SJCRH30 (cell line): ENCODE measurements at places on chromosomes 7 and 10. TPM values are rescaled to one million over a fixed set of nuclear protein-coding genes. Genes with fewer than 3 reads are reported as not detected.

The PLPP4 gene
- total RNA-seq = 0.12 TPM in 1 of 2 replicates, not detected in the other

The PRRT4 gene
- 3.2 and 5.1 TPM in 2 replicates for total RNA-seq

DNA sequence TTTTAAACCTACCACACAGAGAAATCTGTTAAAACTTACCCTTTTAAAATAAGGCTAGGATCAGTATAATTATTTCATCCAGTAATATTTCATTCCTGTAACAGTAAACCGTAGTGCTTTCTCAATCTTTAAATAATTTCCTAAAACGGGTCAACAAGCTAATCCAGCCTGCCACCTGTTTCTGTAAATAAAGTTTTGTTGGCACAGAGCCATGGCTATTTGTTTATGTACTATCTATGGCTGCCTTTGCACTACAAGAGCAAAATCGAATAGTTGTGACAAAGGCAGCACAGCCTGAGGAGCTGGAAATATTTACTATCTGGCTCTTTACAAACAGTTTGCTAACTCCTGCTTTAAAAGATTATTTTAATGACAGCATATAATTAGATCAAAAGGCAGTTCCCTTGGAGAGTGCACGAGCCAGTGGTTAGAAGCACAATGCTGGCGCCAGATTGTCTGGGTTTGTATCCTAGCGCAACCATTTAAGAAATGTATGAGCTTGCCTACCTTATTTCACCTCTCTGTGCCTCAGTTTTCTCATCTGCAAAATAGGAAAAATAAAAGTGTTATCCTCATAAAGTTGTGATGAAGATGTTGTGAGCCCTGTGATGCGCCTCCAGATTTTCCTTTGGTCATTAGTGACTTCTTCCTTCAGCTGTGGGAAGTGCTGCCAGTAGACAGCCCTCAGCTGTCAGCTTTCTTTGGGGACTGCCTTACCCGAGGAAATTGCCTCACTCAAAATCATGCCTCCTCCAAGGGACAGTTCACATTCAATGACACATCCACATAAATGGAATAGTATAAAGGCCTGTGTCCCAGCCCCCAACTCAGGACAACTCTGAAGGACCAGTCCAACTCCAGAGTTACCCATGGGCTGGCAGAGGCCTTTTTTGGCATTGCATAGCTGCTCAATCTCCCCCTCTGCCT lies 11.8 kb upstream of the MIOS start:
- peak overlapping the region; percentile 25 for H3K4me3 ChIP-seq
- DNase-seq = peak; percentile 85
- H3K4me1 ChIP-seq = peaks cover 20% of the 10 kb centered on the region
- no peaks in the 10 kb centered on the region for H3K27me3 ChIP-seq

GRCh38 chr7:96225251-96225650 lies 96.6 kb downstream of the SLC25A13 start:
- H3K27me3 ChIP-seq = no peaks in the 10 kb centered on the region
- no peak overlapping the region for H3K27ac ChIP-seq
- DNase-seq = no peak
- H3K4me3 ChIP-seq = no peak overlapping the region
- peaks cover 7% of the 10 kb centered on the region for H3K36me3 ChIP-seq
- no peaks in the 10 kb centered on the region for H3K4me1 ChIP-seq

- H3K36me3 ChIP-seq = peaks cover 8% of the 10 kb centered on the region
- no peak overlapping the region for H3K4me3 ChIP-seq
- no peaks in the 10 kb centered on the region for H3K27me3 ChIP-seq
- no peak overlapping the region for H3K27ac ChIP-seq
Observed at GRCh38 chr10:5806745-5807144, 6.5 kb downstream of the GDI2 start.

DNA sequence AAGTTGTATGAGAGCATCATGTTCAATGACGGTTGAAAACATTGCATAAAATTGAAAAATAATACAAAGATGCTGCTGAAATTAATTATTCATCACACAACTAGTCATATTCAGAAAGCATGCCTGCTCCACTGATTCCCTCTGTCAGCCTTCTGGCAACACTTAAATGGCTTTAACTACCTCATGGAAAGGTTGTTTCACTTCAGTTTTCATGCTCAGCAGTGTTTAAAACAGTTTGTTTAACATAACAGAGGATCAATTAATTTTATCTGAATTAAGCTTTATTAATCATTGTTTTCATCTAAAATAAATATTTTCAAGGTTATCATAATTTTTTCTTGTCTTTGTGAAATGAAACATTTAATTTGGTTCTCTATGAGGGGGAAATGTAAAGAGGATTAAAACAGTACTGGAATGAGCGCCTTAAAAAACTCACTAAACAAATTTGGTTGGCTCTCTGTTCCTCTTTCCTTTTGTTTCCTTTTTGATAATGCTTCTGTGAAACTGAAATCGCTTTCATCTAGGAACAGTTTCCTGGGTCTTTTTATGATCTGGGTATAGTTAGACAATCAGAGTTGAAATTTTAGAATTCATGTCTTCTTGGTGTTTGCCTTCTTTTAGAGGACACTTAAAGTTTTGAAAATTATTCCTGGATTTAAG lies 427.4 kb downstream of the SH2D4B start:
- no peak overlapping the region for H3K27ac ChIP-seq
- no peak for DNase-seq
- no peaks in the 10 kb centered on the region for H3K4me1 ChIP-seq
- no peaks in the 10 kb centered on the region for H3K27me3 ChIP-seq
- H3K4me3 ChIP-seq = no peak overlapping the region
- no peaks in the 10 kb centered on the region for H3K36me3 ChIP-seq

The FRG2B gene
- 0.71 and 1.1 TPM in 2 replicates for total RNA-seq

- H3K27ac ChIP-seq = no peak overlapping the region
- no peaks in the 10 kb centered on the region for H3K36me3 ChIP-seq
- DNase-seq = no peak
- no peak overlapping the region for H3K4me3 ChIP-seq
Observed at GRCh38 chr10:21030091-21030490, 133.0 kb upstream of the NEBL start.

The SLC39A12 gene
- not detected in 2 replicates for total RNA-seq

The TBXAS1 gene
- total RNA-seq = 2.9 and 3.2 TPM in 2 replicates

GRCh38 chr10:5498791-5499492 lies 428 bp downstream of the CALML5 start:
- no peak for DNase-seq
- H3K27me3 ChIP-seq = no peaks in the 10 kb centered on the region
- H3K27ac ChIP-seq = no peak overlapping the region
- no peak overlapping the region for H3K4me3 ChIP-seq
- H3K36me3 ChIP-seq = no peaks in the 10 kb centered on the region

GRCh38 chr10:112732277-112732921 lies 217.6 kb upstream of the TCF7L2 start:
- peak overlapping the region; percentile 5 for H3K4me3 ChIP-seq
- H3K36me3 ChIP-seq = no peaks in the 10 kb centered on the region
- DNase-seq = peak; percentile 91
- no peaks in the 10 kb centered on the region for H3K27me3 ChIP-seq
- H3K27ac ChIP-seq = peak overlapping the region; percentile 49

DNA sequence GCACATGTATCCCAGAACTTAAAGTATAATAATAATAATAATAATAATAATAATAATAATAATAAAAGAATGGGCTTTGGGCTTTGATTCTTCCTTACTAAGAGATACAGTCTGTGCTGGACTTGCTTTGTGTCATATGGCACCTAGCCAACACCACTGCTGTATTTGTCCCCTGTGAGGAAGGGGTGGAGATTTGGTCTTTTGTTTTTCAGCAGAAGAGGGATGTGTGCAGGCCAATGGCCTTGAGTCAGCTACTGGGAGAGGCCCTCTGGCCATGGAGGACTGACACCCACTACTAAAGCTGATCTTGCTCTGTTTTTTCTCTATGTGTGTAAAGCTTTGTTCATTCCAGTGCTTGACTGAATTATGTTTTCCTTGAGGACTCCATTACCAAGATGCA lies 573.0 kb upstream of the PCDH15 start:
- peak; percentile 2 for DNase-seq
- H3K27ac ChIP-seq = no peak overlapping the region
- peaks cover 25% of the 10 kb centered on the region for H3K4me1 ChIP-seq
- H3K4me3 ChIP-seq = no peak overlapping the region

- no peaks in the 10 kb centered on the region for H3K36me3 ChIP-seq
- H3K4me1 ChIP-seq = no peaks in the 10 kb centered on the region
- DNase-seq = no peak
- H3K27me3 ChIP-seq = no peaks in the 10 kb centered on the region
Observed at GRCh38 chr7:131027287-131027773, 293.3 kb upstream of the KLF14 start.

The FOXI2 gene
- not detected in 2 replicates for total RNA-seq

GRCh38 chr7:69819333-69819705 lies 221.0 kb downstream of the AUTS2 start:
- H3K4me3 ChIP-seq = no peak overlapping the region
- peaks cover 48% of the 10 kb centered on the region for H3K4me1 ChIP-seq
- no peak for DNase-seq
- no peak overlapping the region for H3K27ac ChIP-seq
- H3K27me3 ChIP-seq = no peaks in the 10 kb centered on the region
- no peaks in the 10 kb centered on the region for H3K36me3 ChIP-seq

- H3K36me3 ChIP-seq = no peaks in the 10 kb centered on the region
- no peaks in the 10 kb centered on the region for H3K27me3 ChIP-seq
- H3K4me1 ChIP-seq = no peaks in the 10 kb centered on the region
- H3K27ac ChIP-seq = no peak overlapping the region
Observed at GRCh38 chr7:66824041-66824440, 83.5 kb downstream of the RABGEF1 start.

The GNGT1 gene
- 0.48 and 0.65 TPM in 2 replicates for total RNA-seq

DNA sequence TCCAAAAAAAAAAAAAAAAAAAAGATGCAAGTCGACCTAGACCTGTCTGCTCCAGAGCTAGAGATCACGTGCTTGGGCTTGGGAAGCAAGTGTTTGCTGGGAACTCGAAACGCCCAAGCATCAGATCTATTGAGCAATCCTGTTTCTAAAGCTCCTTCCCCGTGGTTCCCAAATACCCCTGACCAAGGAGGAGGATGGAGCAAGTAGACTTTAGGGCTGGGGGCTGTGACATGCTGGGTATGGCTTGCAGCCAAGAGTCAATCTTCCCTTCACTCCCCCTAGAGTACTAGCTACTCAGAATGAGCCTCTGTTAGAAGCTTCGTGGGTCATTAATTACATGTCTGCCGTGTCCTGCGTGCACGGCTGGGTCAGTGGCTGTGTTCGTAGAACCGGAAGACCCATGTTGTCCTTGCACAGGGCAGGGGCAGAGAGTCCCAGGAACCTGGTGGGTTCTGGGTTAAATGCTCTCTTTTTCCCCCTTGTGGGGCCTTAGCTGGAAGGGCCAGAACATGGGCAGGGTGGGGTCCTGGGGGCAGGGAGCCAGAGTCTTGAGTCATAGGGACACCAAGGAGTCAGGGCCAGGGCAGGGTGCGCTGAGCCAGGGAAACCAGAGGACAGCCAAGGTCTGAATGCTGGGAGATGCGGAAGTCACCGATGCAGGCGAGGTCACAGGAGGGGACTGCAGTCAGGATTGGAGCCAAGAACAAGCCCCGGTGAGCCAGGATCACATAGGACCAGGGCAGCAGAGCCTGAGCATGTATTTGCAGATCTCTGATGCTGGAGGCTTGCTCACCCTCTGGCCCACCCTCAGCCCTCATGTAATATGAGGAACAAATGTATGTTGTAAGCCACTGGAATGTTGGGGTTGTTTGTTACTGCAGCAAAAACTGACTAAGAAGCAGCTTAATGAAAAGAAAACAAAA lies 34.6 kb upstream of the TPST1 start:
- H3K27me3 ChIP-seq = no peaks in the 10 kb centered on the region
- peaks cover 21% of the 10 kb centered on the region for H3K4me1 ChIP-seq
- no peak overlapping the region for H3K4me3 ChIP-seq
- DNase-seq = peak; percentile 23
- no peak overlapping the region for H3K27ac ChIP-seq
- no peaks in the 10 kb centered on the region for H3K36me3 ChIP-seq

DNA sequence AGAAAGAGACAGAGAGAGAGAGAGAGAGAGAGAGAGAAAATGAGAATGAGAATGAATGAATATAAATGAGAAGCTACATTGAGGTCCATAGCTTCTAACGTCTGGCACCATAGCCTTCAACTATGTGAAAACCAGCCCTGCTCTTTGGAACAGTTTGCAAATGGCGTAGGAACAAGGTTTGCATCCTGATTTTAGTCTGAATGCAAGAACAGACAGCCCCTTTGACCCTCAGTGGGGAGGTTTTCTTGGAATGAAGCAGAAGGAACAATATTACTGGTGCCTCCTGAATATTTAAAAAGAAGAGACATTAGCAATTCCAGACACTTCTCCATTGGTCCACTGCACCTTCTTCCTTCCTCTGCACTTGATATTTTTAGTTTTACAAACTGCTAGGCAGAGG lies 23.0 kb downstream of the LHPP start:
- DNase-seq = no peak
- no peaks in the 10 kb centered on the region for H3K27me3 ChIP-seq
- no peaks in the 10 kb centered on the region for H3K4me1 ChIP-seq

GRCh38 chr7:91233212-91233611 lies 31.0 kb upstream of the FZD1 start:
- no peak overlapping the region for H3K4me3 ChIP-seq
- H3K27me3 ChIP-seq = no peaks in the 10 kb centered on the region
- DNase-seq = no peak
- H3K4me1 ChIP-seq = peaks cover 12% of the 10 kb centered on the region; the same call in 1 of the 2 replicates
- H3K36me3 ChIP-seq = no peaks in the 10 kb centered on the region

DNA sequence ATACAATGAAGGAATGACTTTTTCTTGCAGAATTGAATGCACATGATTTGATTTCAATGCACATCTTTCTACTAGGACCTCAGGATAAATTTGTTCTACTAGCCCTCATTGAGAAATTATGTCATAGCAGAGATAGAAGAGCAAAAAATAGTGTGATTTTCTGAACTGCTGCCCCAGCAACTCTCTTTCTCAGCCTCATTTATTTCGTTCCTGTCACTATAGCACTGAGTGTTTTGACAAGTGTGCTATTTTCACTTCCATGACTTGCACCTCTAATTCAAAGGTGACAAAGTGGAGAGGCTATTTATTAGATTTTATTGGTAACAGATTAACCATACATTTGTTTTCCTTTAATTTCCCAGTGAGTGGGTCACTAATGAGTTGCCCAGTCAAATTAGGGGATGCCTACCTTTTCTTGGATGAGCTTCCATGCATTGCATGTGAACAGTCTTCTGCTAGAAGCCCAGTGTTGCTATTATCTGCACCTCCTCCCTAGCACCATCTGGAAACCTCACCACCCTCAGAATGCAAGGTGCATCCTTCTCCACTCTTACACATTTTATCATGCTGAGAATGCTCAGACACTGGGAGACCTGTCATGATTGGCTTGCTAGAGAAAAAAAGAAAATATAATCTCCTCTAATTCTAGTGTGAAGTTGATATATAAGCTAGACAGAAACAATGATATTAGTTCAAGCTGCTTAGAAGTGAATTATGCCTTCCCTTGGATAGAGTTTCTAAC lies 119.6 kb upstream of the CTTNBP2 start:
- no peak overlapping the region for H3K4me3 ChIP-seq
- no peak overlapping the region for H3K27ac ChIP-seq
- no peaks in the 10 kb centered on the region for H3K36me3 ChIP-seq
- no peaks in the 10 kb centered on the region for H3K27me3 ChIP-seq
- no peak for DNase-seq
- H3K4me1 ChIP-seq = peaks cover under 1% of the 10 kb centered on the region; the same call in 1 of the 2 replicates

DNA sequence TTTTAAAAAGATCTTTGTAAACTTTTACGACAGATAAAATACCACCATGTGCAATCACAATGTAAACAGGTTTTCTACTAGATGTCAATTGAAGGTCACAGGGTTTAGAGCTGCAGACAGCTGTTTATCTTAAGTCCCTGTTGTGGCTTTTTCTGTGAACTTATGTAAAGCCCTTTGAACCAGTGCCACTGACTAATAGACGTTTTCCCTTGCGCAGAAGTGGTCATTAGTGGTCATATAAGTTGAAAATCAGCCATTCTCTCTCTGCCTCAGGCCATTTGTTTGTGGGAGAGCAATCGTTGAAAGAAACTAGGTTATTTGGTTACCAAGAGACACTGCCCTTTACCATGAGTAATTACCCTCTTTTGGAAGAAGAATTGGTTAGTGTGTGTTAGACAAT lies 23.9 kb downstream of the CACNB2 start:
- H3K4me1 ChIP-seq = peaks cover 8% of the 10 kb centered on the region
- no peaks in the 10 kb centered on the region for H3K27me3 ChIP-seq
- no peak overlapping the region for H3K27ac ChIP-seq
- DNase-seq = no peak
- no peak overlapping the region for H3K4me3 ChIP-seq

The OPN4 gene
- not detected in 2 replicates for total RNA-seq
